ENCODE measurements at places on chromosomes 13 and 19. TPM values are rescaled to one million over a fixed set of nuclear protein-coding genes. Genes with fewer than 3 reads are reported as not detected.

GRCh38 chr19:10237702-10238101 lies 6.6 kb upstream of the S1PR2 start:
- DNase-seq = no peak

- DNase-seq = no peak
Measured at GRCh38 chr13:56187331-56187730, 953.4 kb upstream of the PRR20A start.

DNA sequence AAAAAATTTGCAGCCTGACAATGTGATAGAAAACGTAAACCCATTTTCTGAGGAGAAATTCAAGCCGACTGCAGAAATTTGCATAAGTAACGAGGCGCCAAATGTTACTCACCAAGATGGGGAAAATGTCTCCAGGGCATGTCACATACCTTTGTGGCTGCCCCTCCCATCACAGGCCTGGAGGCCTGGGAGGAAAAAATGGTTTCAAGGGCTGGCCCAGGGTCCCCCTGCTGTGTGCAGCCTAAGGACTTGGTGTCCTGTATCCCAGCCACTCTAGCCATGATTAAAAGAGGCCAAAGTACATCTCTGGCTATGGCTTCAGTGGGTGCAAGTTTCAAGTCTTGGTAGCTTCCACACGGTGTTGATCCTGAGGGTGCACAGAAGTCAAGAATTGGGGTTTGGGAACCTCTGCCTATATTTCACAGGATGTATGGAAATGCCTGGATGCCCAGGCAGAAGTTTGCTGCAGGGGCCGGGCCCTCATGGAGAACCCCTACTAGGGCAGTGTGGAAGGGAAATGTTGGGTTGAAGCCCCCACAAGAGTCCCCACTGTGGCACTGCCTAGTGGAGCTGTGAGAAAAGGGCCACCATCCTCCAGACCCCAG lies 1842.3 kb downstream of the PCDH9 start:
- no peak for DNase-seq

The NECTIN2 gene
- total RNA-seq = 115 TPM

The TRPM4 gene
- 32.5 TPM for total RNA-seq

The LRRC4B gene
- total RNA-seq = 3.5 TPM

DNA sequence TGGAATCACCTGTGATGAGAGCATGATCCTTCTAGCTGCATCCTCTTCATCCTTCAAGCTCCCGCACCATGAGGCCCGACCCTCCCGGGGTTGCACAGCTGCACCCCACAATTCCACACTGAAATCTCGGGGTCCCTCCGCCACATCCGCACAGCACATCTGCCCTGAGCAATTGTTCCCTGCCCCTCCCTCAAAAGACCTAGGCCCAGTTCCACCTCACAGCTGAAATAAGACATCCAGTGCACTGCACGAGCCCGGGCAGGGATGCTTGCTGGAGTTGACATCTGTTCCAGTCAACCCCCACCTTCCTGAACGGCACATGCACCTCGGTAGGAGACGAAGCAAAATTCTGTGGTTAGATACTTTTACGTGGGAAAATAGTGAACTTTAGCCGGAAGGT lies 14.7 kb upstream of the SOX1 start:
- no peak for DNase-seq

DNA sequence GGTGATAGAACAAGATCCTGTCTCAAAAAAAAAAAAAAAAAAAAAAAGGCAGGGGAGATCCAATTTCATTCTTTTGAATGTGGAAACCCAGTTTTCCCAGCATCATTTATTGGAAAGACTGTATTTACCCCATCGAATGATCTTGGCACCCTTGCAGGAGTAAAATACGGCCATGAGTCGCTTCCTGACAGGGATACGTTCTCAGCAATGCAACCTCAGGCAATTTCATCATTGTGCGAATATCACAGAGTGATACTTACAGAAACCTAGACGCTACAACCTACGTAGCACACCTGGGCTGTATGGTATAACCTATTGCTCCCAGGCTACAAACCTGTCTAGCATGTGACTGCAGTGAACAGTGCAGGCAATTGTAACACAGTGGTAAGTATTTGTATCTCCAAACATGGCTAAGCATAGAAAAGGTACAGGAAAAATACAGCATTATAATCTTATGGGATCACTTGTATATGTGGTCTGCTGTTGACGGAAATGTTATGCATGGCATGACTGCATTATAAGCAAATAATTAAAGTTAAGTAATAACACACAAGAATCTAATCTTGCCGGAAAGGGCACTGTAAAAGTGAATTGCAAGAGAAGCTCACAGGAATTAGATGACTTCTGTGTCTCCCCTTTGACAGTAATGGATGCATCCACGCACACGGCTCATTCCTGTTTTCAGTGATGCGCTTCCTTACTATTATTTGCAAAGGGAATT lies 24.1 kb downstream of the RFX2 start:
- no peak for DNase-seq

GRCh38 chr19:41309180-41310032 lies 566 bp upstream of the CCDC97 start:
- no peak for DNase-seq

GRCh38 chr13:103062079-103062478 lies 4.1 kb downstream of the SLC10A2 start:
- DNase-seq = no peak

GRCh38 chr19:1765232-1765903 lies 12.1 kb downstream of the ONECUT3 start:
- DNase-seq = no peak

The IGFL2 gene
- 0.85 TPM for total RNA-seq

DNA sequence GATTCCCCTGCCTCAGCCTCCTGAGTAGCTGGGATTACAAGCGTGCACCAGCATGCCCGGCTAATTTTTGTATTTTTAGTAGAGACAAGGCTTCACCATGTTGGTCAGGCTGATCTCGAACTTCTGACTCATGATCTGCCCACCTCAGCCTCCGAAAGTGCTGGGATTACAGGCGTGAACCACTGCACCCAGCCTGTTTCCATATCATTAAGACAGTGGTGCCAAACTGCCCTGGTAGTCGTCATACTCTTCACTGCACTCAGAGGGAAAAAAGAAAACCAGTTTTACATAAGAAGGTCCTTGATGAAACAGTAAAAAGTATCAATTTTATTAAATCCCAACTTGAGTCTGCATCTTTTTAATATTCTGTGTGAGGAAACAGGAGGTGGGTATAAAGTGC lies 14.9 kb downstream of the CDADC1 start:
- DNase-seq = no peak

The UQCR11 gene
- 136 TPM for total RNA-seq

The METTL21C gene
- not detected for total RNA-seq

The USHBP1 gene
- total RNA-seq = 9.6 TPM

DNA sequence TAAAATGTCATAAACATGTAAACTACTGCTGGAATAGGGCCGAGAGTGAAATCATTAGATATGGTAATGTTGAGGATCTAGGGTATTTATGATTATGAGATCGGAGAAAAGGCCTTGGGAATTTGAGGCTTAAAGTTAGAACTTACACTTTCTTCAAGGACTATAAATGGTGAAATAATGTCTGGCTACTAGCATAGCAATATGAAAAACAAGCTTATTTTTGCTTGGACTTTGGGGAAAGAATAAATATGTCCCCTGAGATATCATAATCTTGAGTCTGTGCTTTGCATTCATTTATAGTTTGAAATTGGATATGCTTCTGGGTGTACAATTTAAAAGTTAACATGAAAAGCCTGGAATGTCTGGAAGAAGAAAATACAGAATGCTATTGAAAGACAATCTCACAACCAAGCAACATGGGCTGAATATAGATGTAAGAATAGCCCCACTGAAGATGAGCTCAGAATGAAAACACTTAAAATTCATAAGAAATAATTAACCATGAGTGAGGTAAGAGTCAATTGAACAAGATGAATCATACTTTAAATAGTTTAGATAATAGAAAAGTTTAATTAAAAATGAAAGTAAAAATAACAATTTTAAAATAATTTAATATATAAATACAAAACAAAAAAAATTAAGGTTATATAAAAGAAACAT lies 1555.4 kb upstream of the MIR17HG start:
- no peak for DNase-seq

The DMKN gene
- total RNA-seq = 26.5 TPM

The JSRP1 gene
- total RNA-seq = not detected

GRCh38 chr13:26041444-26041843 lies 10.4 kb downstream of the SHISA2 start:
- no peak for DNase-seq

DNA sequence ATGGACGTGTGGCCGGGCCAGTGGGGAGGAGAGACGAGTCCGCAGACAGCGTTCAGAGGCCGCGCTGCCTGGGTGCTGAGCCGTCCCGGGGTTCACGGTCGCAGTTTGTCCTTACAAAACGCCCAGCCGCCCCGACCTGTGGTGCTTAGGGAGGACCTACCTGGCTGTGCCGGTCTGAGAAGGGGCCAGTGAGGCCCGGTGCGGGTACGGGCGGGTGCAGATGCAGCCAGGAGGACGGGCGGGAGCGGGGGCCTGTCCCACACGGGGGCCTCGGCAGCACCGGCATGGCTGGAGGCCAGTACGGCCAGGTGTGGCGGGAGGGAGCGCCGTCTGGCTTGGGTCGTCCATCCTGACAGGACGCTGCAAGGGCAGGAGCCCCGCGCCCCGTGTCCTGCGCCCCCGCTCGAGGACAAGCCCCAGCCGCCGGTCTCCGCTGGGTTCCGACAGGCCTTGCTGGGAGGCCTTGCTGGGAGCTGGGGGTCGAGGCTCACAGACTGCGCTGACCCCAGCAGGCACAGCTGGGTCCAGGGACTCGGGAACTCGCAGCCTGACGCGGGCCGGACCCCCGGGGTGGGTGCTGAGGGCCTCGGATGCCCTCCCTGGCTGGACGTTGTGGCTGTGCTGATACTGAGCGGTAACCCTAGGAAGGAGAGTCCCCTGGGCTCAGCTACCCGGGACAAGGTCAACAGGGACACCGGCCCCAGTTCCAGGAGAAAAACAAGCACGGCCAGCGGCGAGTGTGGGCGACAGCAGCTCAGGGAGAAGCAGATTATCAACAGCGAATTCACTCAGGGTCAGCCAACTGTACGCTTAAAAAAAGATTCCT lies 5.3 kb upstream of the PROZ start:
- DNase-seq = peak; percentile 78

The FUT1 gene
- 3.6 TPM for total RNA-seq

DNA sequence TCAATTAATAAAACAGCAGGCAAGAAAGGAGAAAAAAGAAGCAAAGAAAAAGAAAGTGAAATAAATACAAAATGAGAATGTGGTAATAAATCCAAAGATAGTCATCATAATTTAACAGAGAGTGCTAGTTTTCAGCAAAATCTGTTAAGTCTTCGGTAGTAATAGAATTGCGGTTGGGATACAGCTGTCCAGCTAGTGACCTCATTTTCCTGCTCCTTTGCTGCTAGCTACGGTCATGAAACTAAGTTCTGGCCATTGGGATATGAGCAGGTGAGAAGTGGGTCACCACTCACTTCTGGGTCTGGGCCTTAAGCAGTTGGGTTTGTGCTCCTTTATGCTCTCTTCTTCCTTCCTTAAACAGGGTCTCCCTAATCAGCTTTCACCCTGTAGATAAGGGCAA lies 11.7 kb upstream of the DGKH start:
- no peak for DNase-seq

The CRLF1 gene
- total RNA-seq = 4.5 TPM

Measured in sciatic nerve (tissue), 2 donors.